ENCODE measurements at places on chromosomes 3 and 15. TPM values are rescaled to one million over a fixed set of nuclear protein-coding genes. Genes with fewer than 3 reads are reported as not detected.

ITIH1 gene
- total RNA-seq: not detected

SLC2A2 gene
- total RNA-seq: 0.07 TPM

C15orf39 gene
- total RNA-seq: 2.3 TPM

GNAT1 gene
- not detected for total RNA-seq

DGKG gene
- total RNA-seq: 10.1 TPM

MITF gene
- total RNA-seq: 22.9 TPM

RETNLB gene
- not detected for total RNA-seq

PPP1R14D gene
- not detected for total RNA-seq

DUOXA2 gene
- total RNA-seq: not detected

COL8A1 gene
- total RNA-seq: 26.9 TPM

AMIGO3 gene
- total RNA-seq: 1.0 TPM

TMCO5A gene
- not detected for total RNA-seq

AGBL1 gene
- total RNA-seq: not detected

DNASE1L3 gene
- not detected for total RNA-seq

EIF4E3 gene
- 1.6 TPM for total RNA-seq

C3orf49 gene
- not detected for total RNA-seq

SLC7A14 gene
- not detected for total RNA-seq

IL17RC gene
- 50.6 TPM for total RNA-seq

STX19 gene
- total RNA-seq: not detected

GCSAM gene
- total RNA-seq: not detected

All from A172 (cell line).